ENCODE measurements at places on chromosomes 4 and X.

DNA sequence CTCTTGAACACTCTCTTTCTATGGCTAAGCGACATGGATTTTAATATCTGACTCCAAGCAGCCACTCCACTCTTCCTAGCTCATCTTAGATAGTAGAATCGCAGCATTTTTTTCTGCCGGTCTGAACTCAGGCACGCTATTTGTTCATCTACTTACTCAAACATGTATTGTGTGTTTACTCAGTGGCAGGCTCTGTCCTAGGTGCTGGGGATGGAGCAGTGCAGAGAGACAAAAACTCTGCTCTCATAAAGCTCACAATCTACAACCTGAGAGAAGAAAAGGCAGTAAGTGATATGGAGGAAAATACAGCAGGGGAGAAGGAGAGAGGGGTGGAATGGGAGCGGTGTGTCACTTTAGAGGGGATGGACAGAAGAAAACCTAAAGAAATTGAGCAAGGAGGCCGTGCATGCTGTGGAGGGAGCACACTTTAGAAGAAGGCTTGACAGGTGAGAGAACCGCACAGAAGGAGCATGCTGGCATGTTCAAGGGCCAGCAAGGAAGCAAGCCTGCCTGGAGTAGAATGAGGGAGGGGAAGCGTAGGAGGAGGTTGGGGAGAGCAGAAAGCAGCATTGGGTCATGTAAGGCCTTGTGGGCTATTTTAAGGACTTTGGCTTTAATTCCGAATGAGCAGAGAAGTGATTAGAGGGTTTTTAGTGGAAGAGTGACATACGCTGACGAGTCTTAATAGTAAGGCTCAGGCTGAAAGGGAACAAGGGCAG lies 132.0 kb downstream of the ANK2 start:
- DNase-seq, result no peak

GRCh38 chr4:139978692-139979091 lies 175.3 kb downstream of the MAML3 start:
- DNase-seq, result no peak

DNA sequence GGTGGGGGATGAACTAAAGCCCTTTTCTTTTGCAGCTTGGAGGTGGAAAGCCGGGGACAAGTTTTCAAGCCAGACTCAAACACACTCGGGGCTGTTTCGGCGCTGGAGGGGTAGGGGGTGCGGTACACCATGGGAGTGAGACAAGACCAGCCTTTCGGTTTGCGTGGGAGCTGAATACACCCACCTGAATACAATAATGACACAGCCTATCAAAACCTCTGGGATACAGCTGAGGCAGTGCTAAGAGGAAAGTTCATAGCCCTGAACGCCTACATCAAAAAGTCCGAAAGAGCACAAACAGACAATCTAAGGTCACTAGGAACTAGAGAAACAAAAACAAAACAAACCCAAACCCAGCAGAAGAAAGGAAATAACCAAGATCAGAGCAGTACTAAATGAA lies 163.3 kb downstream of the ATRX start:
- no peak for DNase-seq

- DNase-seq, result peak; percentile 14
Observed at GRCh38 chr4:36128689-36129088, 115.6 kb downstream of the ARAP2 start.

DNA sequence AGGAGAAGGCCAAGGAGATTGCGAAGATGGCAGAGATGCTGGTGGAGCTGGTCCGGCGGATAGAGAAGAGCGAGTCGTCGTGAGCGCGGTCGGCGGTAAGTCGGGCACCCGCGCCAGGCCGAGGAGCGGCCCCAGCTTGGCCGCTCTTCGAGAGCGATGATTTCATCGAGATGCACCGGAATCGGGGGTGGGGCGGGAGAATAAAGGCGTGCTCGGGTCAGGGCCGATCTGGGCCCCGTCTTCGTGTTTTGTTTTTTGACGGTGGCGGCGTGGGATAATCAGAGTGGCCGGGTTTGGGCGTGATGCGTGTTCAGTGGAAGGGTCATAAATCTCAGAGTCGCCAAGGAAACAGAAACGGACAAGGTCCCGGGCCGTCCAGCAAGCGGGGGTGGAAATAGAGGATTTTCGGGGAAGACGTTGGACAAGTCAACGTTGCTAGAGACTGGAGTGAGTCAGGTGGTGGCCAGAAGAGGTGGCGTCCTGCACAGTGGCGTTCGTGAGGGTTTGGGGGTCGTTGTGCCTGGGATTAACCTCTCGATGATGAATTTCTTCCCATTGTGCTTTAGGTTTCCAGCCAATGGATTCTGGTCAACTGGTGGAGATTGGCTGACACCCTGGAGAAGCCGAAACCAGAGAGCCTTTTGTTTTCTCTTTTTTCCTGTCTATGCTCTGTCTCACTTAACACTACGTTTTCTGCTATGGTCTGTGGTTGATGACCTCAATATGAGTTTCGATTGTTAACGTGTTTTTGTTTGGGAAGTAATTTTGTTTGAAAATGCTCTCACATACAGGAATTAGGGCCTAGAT lies 882 bp downstream of the MRFAP1 start:
- no peak for DNase-seq

- DNase-seq, result no peak
Observed at GRCh38 chrX:66076801-66077200, 36.9 kb upstream of the VSIG4 start.

- DNase-seq, result no peak
Observed at GRCh38 chrX:41952102-41952501, 28.7 kb upstream of the CASK start.

- DNase-seq, result no peak
Observed at GRCh38 chrX:82742351-82742750, 765.7 kb upstream of the POU3F4 start.

GRCh38 chrX:123223859-123224258 lies 39.8 kb downstream of the GRIA3 start:
- no peak for DNase-seq

- DNase-seq, result no peak
Observed at GRCh38 chrX:31200430-31200829, 128.6 kb upstream of the FTHL17 start.

GRCh38 chrX:12890467-12890866 lies 16.0 kb upstream of the TLR8 start:
- no peak for DNase-seq

DNA sequence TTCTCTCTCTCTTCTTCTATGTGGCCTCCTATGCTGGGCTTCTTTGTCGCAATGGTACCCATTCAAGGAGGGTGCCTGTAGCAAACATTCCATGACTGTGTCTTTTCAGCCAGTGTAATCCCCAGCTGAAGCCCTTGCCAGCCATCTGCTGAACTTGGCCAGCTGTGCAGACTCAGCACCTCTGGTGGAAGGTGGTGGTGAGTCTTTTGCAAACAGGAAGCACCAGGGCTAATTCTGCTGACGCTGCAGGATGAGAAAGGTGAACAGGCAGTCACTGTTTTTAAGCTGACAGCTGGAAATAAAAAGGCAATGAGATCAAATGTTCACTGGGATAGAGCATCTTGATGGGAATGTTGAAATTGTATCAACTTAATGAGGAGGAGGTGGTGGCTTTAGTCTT lies 298.7 kb upstream of the CLNK start:
- DNase-seq, result no peak

GRCh38 chr4:87444741-87445140 lies 22.4 kb downstream of the NUDT9 start:
- DNase-seq, result no peak

DNA sequence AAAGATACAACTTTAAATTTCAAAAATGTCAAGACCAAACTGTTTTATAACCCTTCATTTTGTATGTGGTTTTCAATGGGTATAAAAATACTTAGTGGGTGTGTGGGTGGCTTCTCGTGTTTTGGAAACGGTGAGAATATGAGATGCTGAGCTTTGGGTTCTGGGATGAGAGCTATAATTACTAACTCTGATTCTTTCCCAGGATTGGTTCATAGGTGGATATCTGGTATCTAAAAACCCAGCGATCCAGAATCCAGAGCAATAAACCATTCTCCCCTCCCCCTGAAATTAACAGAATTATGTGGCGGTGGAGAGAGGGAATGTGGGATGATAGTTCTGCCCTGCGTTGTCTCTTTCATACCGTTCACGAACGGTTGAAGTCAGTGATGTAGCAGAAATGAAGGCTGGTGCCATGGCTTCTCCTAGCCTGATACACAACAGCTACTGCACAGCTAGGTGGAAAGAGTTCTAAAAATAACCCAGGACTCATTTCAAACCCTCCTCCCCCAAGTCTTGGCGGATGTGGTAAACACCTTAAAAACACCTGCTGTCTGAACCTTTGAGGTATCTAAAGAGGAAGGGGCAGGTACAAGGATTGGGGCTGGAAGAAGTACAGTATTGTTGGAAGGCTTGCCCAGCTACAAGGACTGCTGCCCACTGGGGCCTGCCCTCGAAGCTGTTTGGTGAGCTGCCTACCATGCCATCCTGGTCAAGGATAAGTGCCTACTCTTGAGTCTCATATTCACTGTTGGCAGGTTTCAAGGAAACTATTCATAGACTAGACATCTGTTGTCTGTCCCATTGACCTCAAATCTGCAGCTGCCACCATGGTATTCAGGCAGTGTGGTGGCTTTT lies 44.5 kb downstream of the SEPTIN11 start:
- no peak for DNase-seq

DNA sequence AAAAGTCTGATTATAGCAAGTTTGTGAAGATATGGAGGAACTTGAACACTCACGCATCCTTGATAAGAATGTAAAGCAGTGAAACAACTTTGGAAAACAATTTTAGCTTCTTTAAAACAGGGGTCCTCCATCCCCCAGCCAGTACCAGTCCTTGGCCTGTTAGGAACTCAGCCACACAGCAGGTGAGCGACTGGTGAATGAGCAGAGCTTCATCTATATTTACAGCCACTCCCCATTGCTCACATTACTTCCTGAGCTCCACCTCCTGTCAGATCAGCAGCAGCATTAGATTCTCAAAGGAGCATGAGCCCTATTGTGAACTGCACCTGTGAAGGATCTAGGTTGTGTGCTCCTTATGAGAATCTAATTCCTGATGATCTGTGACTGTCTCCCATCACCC lies 530.3 kb upstream of the PRKX start:
- no peak for DNase-seq

- peak; percentile 55 for DNase-seq
Observed at GRCh38 chrX:24081661-24082154, 27.0 kb downstream of the EIF2S3 start.

DNA sequence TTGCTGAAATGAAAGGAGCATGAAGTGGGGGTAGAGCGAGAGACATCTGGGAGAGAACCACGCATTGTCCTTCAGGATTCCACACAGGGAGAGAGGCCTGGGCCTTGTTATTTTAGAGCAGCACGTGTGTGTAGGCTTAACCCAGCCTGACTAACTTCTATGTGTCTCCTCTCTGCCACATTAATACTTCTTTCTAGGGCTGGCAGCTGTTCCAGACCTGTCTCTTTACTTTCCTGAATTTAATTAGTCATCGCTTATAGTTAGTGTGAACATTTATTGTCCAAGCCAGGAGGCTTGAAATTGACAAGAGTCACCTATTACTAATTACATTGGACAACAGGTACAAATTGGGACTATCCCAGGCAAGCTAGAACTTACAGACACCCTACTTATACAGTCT lies 51.3 kb downstream of the SMAD1 start:
- DNase-seq, result no peak

- no peak for DNase-seq
Observed at GRCh38 chr4:38411981-38412536, 251.9 kb upstream of the KLF3 start.

- no peak for DNase-seq
Observed at GRCh38 chrX:133923113-133923512, 62.3 kb downstream of the GPC3 start.

DNA sequence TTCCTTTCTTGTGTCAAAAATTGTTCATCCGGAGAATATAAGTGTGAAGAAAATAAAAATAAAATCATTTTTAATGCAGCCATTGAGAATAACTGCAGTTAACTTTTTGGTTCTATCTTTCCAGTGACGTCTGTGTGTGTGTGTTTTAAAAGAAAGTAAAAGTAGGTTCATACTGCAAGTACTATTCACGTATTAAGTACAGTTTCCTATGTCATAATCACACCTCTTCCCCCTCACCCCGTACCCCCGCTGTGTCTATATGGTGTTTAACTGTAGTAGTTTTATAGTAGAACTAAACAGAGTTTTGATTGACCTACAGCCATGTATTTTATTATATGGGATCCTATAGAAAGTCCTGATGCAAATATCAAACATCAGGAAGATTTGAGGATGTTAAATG lies 78.5 kb upstream of the CLCN4 start:
- DNase-seq, result no peak

DNA sequence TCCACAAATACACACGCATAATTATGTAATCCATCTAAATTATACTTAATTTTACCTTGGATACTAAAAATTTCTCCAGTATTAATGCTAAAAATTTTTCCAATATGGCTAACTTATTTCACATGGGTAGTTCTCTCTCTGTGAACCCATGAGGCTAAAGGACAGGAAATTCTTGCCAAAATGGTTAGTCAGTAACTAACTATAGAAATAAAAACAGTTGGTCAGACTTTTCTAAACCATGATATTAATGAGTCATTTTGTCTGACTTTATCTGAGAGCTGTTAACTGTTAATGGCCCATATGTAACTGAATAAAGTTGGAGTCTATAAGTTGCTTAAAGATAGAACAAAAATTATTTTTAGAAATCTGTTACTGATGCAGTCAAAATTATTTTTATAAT lies 549.4 kb downstream of the TLL1 start:
- DNase-seq, result peak; percentile 50
